ENCODE measurements at places on chromosomes 4 and X. TPM values are rescaled to one million over a fixed set of nuclear protein-coding genes. Genes with fewer than 3 reads are reported as not detected.

Gene PDE5A
- 24.2 TPM for total RNA-seq

Gene NXT2
- total RNA-seq, result 10.3 TPM

Gene CENPE
- total RNA-seq, result 14.2 TPM

Gene MAGEA10
- total RNA-seq, result not detected

Gene CXXC4
- total RNA-seq, result 5.1 TPM

Gene SLC6A8
- total RNA-seq, result 65.6 TPM

Gene GPRASP1
- 9.6 TPM for total RNA-seq

Gene TRIM61
- 2.4 TPM for total RNA-seq

Gene UCHL1
- total RNA-seq, result 181 TPM

Gene PWWP3B
- 4.1 TPM for total RNA-seq

Gene PABPC4L
- total RNA-seq, result 14.8 TPM

Gene CENPVL1
- 0.31 TPM for total RNA-seq

Gene RASSF6
- 1.5 TPM for total RNA-seq

Gene RASGEF1B
- 7.2 TPM for total RNA-seq

Gene GCNA
- 1.1 TPM for total RNA-seq

Gene NHS
- 6.0 TPM for total RNA-seq

Gene SLC25A31
- total RNA-seq, result not detected

Gene TCEAL3
- 11.9 TPM for total RNA-seq

Gene MAGEA2B
- not detected for total RNA-seq

Gene ELF4
- 21.0 TPM for total RNA-seq

Gene NDUFB11
- 85.7 TPM for total RNA-seq

Gene ODAPH
- 1.1 TPM for total RNA-seq

Gene KCND1
- total RNA-seq, result 5.1 TPM

Gene PGRMC2
- total RNA-seq, result 63.9 TPM

Gene SLC7A11
- total RNA-seq, result 3.0 TPM

Gene TRPC5OS
- total RNA-seq, result not detected

Gene YY2
- total RNA-seq, result 3.7 TPM

Gene RXFP1
- not detected for total RNA-seq

Gene CAMK2D
- 35.1 TPM for total RNA-seq

Gene HTR2C
- 1.1 TPM for total RNA-seq

Gene CT55
- 0.34 TPM for total RNA-seq

Gene MTMR8
- 3.0 TPM for total RNA-seq

Gene ADGRG4
- not detected for total RNA-seq

Gene GPC3
- total RNA-seq, result 859 TPM

Gene F8A3
- 2.7 TPM for total RNA-seq

Gene SMPX
- 2.7 TPM for total RNA-seq

Gene SOX3
- total RNA-seq, result not detected

Gene PDLIM3
- total RNA-seq, result 9.2 TPM

Gene SSX4
- not detected for total RNA-seq

Gene BEX2
- total RNA-seq, result 29.8 TPM

Gene SLC2A9
- total RNA-seq, result 4.8 TPM

Gene FAT4
- total RNA-seq, result 61.1 TPM

Gene SPANXN3
- not detected for total RNA-seq

Gene USP17L5
- not detected for total RNA-seq

Gene PCDH18
- 112 TPM for total RNA-seq

Gene ESX1
- not detected for total RNA-seq

Gene FAM47A
- not detected for total RNA-seq

Gene NEK1
- 19.0 TPM for total RNA-seq

Gene SPRY1
- 42.0 TPM for total RNA-seq

Gene CYSLTR1
- total RNA-seq, result 0.68 TPM

Gene MSL3
- total RNA-seq, result 23.2 TPM

Gene SPANXC
- total RNA-seq, result not detected
